ENCODE measurements at places on chromosomes 12 and 14.

- DNase-seq, result no peak
Measured at GRCh38 chr12:50275556-50275955, 7.8 kb downstream of the LIMA1 start.

DNA sequence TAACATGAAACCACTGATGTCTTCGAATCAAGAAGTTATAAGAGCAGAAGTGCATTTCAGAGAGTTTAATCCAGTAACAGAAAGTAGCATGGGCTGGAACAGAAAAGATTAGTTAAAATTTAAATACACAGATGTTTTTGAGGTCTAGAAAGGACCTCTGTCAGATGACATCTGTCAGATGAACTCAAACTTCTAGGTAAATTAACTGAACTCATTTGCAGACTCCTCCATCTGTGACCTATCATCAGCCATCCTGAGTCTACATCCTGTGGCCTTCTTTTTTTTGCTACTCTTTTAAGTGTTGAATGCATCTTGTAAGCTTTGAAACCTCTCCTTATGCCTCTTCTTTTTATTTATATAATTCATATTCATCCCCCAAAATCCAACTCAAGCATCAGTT is 53.3 kb downstream of the C2CD5 start:
- DNase-seq, result no peak

DNA sequence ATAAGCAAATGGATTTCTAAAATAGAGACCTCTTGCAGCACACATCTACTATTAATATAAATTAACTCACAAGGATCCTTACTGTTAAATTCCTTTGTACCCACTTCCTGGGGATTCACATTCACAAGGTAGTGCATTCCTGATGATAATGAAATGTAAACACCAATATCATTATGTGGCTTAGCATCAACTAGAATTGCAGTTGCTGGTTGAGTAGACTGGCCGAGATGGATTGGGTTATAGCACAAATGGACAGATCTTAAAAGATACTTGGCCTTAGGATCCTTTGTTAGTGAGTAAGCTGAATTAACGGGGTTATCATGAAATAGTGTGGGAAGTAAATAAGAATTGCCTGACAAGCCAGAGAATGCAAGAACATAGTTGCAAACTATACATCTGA is 369.1 kb downstream of the AEBP2 start:
- DNase-seq, result no peak

- DNase-seq, result no peak
Measured at GRCh38 chr12:94660436-94660835, 10.1 kb upstream of the TMCC3 start.

Measured in activated CD4-positive, alpha-beta T cell treated with anti-CD3 and anti-CD28 coated beads for 1 hour (primary cell).